ENCODE measurements at places on chromosomes 6 and 20.

- DNase-seq, result no peak
Observed at GRCh38 chr6:6169141-6169540, 151.3 kb downstream of the F13A1 start.

GRCh38 chr6:105539911-105540310 is 137.0 kb upstream of the PREP start:
- DNase-seq, result no peak

GRCh38 chr6:74459260-74459659 is 746.6 kb downstream of the COL12A1 start:
- DNase-seq, result no peak

DNA sequence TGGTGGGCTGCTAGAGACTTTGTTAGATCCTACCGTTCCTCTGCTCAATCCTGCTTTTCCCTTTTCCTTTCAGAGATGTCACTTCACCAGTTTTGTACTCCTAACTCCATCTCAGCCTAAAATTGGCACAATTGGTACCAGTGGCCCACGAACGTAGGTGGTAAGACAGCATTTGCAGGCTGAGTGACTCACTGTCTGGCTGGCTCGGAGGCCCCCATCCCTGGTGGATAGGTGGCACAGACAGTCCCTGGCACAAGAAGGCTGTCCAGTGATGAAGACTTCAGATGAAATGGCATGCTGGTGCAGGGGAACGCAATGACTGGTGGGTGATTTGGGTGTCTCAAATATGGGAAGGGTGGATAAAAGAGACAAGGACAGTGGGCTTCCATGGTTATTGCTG is 11.1 kb downstream of the HEBP2 start:
- DNase-seq, result no peak

- no peak for DNase-seq
Observed at GRCh38 chr6:96682017-96682416, 119.1 kb downstream of the FHL5 start.

DNA sequence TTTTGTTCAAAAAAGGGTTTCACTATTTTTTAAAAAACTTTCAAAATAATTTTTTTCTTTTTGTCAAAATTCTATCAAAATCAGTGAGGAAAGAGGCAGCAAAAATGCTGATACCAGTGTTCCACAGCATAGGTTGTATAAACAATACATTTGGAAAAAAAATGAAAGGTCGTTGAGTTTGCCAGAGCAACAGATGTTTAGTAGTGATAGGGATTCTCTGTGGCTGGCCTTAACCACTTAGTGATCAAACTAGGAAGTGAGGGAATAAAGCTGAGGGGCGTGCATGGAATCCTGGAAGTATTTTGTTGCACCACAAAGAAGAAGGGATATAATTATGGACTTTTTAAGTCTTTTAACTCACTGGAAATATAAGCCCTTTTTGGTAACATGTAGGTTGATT is 555.3 kb upstream of the CHD6 start:
- no peak for DNase-seq

- DNase-seq, result no peak
Observed at GRCh38 chr6:137901454-137901853, 34.4 kb downstream of the TNFAIP3 start.

- no peak for DNase-seq
Observed at GRCh38 chr6:14313248-14313647, 195.7 kb downstream of the CD83 start.

DNA sequence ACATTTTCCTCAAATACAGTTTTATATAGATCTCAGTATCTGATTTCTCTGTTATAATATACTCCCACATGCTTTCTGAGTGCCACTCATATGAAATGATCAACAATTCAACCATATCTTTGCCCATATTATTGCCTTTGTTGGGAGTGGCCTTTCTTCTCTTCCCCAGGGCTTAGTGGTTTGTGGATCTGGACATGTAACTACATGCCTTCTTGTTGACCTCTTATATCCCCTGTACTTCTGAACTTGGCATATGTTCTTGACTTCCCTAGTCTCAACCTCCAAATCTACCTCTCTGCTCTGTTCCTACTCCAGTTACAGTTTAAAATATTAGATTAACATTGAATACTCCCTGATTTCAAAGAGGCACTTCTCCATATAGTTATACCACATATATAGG is 34.3 kb upstream of the PRIM2 start:
- no peak for DNase-seq

DNA sequence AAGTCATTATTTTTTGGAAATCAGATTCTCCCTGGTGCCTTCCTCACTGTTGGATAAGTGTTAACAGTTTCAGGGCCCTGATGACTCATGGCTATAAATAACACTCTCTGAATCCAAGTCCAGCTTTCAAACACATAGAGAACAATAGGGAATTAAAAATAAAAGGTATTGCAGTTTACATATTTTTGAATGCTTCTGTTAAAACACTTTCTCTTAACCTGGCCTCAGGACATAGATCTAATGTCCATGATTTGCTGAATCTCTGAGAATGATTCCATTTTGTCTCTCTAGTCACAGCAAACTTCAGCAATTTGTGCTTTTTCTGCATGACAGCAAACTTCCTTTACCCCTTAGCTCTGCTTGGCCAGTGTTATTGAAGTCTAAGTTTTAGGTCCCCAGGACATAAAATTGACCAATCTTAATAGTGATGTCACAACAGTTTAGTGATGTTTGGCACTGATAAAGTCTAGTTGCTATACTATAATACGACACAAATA is 1192.4 kb upstream of the CITED2 start:
- no peak for DNase-seq

DNA sequence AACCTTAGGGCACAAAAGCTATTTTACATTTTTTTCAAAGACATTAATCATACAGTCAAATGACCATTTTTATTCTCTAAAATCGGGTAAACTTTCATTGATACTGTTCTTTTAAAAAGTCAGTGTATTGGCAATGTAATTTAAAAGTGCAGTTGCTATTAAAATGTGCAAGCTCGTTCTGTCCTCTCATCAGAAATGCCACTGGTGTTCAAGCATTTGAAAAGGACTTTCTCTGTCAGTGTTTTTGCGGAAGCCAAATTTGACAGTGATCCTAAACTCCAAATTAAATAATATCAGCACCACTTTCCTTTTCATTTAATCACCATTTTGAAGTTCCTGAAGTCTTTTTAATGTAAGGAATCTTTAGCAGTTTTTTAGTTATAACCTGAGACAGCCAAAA is 69.6 kb downstream of the AFG1L start:
- no peak for DNase-seq

DNA sequence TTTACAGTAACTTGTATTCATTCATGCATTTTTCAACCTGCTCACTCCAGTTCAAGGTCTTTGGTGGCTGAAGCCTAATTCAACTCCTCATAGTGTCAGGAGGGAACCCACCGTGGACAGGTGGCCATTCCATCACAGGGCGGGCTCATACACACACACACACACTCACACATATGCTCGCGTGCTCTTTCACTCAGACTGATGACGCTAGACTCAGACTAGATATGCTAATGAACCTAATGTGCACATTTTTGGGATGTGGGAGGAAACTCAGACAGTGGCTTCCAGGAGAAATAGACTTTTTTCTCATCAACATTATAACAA is 56.7 kb downstream of the TRIM27 start:
- peak; percentile 13 for DNase-seq

GRCh38 chr6:12294851-12295536 is 4.8 kb downstream of the EDN1 start:
- no peak for DNase-seq

DNA sequence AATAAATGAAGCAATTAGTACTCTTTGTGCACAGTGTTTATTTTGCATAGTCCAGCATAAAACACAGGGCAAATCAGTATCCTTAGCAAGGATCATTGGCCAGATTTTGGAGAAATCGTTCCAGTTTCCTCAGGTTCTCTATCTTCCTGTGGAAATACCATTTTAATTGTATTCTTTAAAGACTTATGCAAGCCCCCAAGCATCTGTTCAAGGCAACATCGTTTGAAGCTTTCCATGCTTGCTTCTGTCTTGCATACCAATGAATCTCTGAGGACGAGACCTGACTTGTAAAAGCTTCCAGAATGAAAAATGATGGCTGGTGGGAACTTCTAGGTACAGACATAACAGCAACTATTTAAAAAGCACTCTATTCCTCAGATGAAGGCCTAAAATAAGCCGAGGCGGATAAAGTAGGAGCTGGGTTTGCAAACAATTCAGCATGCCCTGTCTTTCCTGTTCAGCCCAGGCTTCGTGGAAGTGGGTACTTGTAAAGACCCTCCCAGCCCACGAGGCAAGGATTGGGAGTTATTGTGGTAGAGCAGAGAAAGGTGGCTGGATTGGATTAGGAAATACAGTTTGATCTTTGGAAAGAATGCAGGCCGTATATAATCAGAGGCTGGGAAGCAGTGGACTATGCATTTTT is 21.6 kb downstream of the NRSN1 start:
- no peak for DNase-seq

- DNase-seq, result peak; percentile 37
Observed at GRCh38 chr6:99119109-99120031, 171.6 kb upstream of the FBXL4 start.

DNA sequence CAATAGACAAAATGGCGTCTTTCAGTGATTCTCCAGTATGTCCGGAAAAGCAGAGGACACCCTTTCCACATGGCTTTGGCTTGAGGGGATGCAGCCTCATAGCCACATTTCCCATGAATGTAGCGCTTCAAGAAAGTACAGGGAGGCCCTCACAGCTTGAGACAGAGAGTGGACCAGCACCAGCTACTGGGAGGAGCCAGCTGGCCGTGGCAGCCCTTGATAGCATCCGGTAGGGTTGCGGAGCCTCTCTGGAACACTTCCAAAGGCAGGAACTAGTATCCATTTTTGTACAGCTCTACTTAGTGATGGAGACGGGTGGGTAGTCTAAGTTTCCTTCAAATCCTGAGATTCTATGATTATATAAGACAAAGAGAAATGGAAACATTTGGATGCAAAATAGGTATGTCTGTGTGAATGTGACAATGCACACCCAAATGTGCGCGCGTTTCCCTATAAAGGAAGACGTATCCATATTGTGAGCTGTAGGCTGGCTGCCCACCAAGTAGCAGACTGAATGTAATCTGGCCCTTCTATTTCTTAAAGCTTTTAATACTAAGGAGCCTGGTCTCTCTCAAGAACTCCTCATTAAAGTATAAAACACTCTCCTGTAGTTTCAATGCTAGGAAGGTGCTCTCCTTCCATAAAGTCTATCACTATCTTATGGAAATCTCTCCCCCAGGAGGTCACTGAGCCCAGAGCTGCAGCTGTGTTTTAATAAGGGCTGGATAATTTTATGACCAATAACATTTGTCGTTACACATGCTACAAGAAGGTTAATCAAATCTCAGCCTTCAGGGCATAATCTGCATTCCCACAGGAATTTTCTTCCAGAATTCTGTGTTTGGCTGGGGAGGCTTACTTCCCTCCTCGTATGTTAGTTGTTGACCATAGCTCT is 74.0 kb downstream of the SOBP start:
- no peak for DNase-seq

DNA sequence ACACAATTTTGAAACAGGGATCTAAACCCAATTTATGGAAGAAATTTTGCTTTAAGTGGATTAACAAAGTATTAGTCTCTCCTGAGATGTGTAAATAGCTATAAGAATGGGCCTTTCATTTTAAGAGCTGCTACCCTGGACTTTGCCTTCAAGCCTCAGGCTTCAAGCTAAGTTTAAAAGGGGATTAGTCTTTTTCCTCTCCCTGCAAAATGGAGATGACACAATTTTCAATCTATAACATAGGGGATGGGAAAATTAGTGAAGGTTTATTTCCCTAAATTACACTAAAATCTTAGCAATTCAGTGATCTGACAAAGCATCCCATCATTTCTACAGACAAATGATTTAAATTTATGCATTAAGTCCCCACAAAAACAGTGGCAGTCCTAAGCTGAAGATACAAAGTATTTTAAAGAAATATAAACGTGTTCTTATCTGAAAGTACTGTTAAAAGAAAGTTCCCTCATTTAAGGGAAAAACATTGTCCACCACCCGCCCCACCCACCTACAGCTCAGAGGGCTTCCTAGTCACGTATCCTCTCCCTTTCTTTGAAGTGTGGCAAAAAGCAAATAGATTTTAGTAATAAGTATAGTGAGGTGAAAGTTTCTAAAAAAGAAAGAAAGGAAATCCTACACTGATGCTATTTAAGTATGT is 14.5 kb downstream of the ARHGAP18 start:
- DNase-seq, result no peak

DNA sequence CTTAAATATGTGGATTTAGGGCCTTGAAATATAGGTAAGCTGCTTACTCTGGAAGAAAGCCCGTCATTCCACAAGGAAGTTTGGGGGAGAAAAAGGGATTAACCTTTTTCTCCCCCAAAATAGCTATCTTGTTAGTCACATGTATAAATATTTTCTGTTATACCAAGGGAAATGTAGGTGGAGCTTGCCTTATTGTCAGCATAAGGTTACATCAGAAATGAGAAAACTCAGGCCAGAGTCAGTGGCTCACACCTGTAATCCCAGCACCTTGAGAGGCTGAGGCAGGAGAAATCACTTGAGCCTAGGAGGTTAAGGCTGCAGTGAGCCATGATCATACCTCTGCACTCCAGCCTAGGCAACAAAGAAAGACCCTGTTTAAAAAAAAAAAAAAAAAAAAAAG is 129.9 kb downstream of the LRFN2 start:
- no peak for DNase-seq

- DNase-seq, result no peak
Observed at GRCh38 chr6:112990971-112991370, 643.8 kb downstream of the RFPL4B start.

DNA sequence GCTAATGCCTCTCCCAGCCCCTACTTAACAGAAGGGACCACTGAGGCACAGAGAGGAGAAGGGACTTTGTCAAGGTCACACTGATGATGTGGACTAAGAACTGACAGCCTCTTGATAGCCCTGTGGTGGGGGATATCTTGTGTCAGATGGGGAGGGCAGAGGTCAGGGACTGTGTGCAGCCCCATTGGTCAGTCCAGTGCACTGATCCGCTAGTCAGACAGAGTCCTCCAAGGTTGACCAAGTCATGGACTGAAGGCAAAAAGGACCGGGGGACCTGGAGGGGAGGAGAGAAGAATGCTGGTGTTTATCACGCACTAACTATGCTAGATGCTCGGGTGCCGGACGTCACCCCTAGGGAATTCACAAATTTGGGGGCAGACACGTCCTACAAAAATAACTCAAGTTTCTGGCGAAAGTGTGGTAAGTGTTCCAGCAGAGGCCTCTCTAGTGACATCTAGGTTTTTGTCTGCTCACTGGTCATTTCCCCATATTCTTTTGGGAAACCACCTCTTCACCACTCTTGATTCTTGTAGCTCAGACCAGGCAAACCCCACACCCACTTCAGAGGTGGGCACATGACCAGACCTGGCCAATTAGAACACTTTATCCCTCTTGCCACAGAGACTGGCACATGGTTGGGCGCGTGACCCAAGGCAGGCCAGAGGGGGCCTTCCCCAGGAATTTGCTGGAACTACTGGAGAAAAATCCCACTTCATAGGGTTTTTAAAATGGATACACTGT is 21.0 kb downstream of the TCF15 start:
- no peak for DNase-seq

- DNase-seq, result no peak
Observed at GRCh38 chr6:55293116-55293515, 34.2 kb upstream of the GFRAL start.

GRCh38 chr20:12414446-12415274 is 497.0 kb downstream of the BTBD3 start:
- DNase-seq, result no peak

GRCh38 chr6:3176562-3177355 is 19.4 kb upstream of the TUBB2A start:
- DNase-seq, result peak; percentile 63

GRCh38 chr20:58722877-58723627 is 30.5 kb downstream of the NPEPL1 start:
- DNase-seq, result no peak
